ENCODE measurements at places on chromosomes 3 and 15.

DNA sequence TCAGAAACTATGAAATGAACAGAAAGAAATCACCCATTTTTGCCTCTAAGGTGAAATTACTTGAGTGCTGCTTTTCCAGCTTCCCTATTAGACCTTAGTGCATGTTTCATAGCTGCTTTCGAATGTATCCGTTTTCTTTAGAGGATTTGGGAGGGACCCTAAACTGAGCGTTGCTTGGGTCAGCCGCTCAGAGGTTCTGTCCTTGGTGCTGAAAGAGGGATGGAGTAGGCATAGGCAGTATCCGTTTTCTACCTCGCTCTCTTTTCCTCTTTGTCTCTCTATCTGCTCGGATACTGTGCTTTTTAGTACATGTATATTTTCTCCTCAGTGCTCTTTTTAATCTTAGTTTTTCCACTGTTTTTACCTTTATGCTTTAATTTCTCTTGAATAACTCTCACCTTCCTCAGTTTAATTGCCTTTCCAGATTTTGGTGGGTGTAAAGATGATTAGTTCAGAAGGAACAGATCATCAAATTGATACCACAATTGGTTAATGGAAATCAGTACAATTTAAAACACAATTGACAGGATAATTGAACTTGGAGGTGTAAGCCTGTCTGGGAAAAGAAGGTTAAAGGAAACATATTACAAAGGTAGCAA, at the start of gene DRD3:
Gene DRD3 (minus strand): TSS at position 283 of the 599 bp plus-strand sequence. CDS start 7,060 bp downstream, outside the sequence.
- DNase-seq, result no peak

DNA sequence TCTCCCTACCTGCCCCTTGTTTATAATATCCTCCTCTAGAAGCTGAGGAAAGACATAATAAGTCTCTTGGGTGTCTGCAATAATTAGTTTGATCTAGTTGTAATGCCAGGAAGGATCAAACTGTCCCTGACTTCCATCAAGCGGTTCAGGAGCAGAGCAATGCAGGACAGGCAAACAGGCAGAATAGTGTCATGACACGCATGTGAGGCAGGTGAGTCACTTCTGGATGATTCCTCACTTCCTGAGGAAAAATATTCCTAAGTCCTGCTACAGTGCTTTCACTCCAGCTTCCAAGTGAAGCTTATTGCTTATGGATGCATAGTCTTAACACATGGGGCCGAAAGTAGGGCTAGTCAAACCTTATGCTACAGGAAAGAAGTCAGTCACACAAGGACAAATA, 85.8 kb downstream of the GREM1 start:
- DNase-seq, result no peak

DNA sequence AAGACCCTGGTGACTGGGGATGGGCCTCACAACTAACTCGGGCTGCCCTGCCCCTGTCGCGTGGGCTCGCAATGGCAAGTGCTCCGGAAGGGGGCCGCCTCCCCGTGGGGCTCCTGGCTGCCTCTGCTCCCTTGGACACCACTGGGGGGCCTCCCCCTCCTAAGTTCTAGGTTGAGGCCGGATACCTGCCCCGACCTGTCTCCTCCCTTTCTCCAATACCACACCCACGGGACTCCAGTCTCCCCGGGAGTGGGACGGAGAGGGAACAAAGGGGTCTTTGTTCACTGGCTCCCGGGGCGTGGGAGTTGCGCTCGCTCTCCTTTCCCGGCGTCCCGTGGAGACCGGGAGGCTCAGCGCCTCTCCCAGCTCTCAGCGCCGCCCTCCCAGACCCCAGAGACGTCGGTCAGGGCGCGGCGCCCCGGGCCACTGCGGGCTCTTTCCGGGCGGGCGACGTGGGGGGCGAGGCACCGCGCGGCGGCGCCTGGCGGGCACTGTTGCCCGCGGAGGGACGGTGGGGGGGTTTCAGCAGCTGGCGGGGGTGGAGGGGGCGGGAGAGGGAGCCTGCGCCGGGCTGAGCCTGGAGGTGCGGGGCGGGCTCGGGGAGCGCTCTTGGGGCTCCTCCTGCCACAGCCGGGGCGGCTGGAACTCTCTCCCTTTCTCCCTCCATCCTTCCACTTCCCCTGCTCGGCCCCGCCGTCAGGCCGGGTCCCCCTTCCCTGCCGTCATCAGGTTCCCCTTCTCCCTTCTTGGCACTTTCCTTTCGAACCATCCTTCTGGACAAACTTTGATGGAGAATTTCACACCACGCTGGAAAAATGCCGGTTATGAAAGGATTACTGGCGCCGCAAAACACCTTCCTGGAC, at the start of gene KCNH8:
Gene KCNH8 (plus strand): TSS at position 606 of the 863 bp plus-strand sequence. CDS start 210 bp downstream, at position 816.
- DNase-seq, result no peak

DNA sequence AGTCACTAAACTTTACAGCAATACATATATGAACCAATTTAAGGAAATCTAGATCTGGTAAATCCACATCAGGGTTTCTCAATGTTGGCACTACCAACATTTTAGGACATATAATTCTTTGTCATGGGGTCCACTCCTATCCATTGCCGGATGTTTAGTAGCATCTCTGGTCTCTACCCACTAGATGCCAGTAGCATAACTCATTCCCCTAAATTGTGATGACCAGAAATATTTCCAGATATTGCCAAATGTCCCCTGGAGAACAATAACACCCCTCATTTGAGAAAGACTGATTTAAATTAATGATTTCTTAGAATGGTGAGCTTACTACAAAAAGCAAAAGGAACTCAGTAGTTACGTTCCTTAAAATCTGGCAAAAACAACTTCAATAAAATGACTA, 23.1 kb upstream of the ANKRD28 start:
- DNase-seq, result no peak

- no peak for DNase-seq
Measured at GRCh38 chr3:143124601-143125520, 5.3 kb downstream of the CHST2 start.

- no peak for DNase-seq
Measured at GRCh38 chr3:140843656-140844055, 98.0 kb upstream of the SLC25A36 start.

DNA sequence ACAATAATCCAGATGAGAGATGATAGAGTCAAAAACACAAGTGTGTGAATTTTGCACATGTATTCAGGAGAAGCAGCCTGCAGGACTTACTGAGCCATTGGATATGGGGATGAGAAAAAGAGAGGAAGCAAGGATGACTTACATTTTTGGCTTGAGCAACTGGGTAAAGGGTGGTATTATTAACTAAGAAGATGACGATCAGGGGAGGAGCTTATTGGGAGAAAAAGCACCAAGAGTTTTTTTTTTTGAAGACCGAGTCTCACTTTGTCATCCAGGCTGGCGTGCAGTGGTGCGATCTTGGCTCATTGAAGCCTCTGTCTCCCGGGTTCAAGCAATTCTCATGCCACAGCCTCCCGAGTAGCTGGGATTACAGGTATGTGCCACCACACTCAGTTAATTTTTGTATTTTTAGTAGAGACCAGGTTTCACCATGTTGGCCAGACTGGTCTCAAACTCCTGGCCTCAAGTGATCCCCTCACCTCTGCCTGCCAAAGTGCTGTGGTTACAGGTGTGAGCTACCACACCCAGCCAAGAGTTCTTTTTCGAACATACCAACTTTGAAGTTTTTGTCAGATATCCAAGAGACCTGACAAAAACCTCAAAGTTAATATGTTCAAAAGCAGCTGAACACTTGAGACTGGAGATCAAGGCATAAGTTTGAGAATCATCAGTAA, 14.8 kb upstream of the SH3BP5 start:
- no peak for DNase-seq

GRCh38 chr3:86547692-86548091, 443.3 kb downstream of the VGLL3 start:
- DNase-seq, result no peak

DNA sequence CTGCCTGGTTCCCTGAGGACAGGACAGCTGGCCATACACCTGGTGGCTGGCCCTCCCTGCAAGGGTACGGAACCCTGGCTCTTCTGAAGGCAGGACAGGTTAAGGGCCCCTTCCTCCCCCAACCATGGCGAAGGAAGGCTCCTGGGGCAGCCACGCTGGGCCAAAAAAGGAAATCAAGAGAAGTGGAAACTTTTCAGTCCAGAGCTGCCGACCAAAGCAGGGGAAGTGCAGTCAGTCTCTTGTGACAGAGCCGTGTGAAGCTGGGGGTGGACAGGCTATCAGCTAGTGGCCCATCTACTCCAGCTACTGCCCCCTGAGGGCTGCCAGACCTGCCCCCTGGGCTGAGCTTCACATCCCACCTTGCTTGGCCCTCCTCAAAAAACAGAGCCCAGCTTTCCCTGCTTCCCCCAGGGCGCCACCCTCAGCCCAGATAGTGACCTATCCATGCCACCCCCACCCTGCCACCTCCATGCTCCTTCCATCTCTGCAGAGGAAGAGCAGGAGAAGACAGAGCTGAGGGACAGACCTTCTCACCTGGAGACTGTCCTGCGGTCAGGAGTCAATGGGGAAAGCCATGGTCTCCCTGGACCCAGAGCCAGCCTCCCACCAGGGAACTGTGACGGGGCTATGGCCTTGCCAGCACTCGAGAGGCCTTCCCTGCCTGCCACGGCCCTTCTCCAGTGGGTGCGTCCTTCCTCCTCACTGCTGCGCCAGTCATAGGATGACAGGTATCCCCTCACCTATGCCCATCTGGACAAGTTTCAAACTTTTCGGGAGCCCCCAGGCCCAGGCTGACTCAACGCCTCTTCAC, 4.6 kb downstream of the SEMA7A start:
- DNase-seq, result no peak

DNA sequence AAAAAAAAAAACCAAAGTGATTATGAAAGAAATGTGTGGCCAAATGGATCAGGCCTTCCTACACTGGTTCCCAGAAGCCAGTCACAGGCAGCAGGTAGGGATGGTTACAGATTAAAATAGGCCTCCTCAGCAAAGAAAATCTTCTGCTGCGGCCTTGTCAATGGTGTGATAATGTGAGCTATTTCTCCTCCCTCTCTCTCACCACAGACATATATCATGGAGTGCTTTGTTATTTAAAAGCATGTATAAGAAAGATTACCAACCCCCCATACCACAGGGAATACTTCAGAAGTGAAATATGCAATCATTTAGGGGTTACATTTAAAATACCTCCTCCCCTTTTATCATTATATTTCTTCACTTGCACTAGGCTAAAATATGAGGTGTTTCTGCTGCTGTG, 32.2 kb upstream of the LRTM1 start:
- no peak for DNase-seq

- DNase-seq, result no peak
Measured at GRCh38 chr3:197408177-197408957, 110.0 kb upstream of the DLG1 start.

- no peak for DNase-seq
Measured at GRCh38 chr3:94776401-94776915, 713.6 kb downstream of the NSUN3 start.

- no peak for DNase-seq
Measured at GRCh38 chr3:128623762-128624176, 26.8 kb downstream of the RPN1 start.

GRCh38 chr3:173761161-173761560, 363.6 kb downstream of the NLGN1 start:
- no peak for DNase-seq

- no peak for DNase-seq
Measured at GRCh38 chr15:25890529-25890928, 27.4 kb upstream of the ATP10A start.

GRCh38 chr3:108412121-108412750, 98.2 kb downstream of the MYH15 start:
- no peak for DNase-seq

DNA sequence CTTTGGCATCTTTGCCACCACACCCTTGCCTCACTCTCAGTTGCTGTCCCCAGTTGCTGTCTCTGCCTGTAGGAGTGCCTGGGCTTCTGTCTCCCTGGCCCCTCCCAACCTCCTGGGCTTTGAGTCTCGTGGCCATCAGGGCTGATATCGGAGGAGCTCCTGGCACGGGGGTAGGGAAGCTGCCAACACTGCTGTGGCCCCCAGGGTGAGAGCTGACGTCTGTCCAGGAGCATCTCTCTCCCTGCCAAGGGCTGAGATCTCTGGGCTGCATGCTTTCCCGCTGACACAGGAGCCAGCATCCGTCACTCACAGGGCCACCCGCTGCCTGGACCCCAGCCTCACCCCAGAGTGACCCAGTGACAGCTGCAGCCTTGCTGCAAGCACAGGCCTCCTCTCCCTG, 47.4 kb downstream of the EXOG start:
- no peak for DNase-seq

DNA sequence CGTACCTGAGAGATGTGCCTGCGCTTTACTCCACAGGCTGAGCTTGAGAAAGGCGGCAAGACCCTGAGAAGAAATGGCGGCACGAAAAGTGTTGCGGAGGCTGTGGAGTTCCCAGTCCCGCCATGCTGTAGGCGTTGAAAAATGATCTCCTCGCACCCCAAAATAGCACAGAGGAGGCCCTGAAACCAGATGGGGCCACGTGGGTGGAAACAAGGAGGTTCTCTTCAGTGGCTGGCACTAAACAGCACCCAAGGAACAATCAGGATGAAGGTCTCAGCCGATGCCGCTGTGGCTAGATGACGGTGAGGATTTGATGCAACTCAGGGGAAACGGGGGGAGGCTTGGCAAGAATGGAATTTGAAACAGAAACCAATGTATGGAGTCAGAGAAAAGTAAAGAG, 57.3 kb downstream of the TMEM212 start:
- DNase-seq, result no peak

DNA sequence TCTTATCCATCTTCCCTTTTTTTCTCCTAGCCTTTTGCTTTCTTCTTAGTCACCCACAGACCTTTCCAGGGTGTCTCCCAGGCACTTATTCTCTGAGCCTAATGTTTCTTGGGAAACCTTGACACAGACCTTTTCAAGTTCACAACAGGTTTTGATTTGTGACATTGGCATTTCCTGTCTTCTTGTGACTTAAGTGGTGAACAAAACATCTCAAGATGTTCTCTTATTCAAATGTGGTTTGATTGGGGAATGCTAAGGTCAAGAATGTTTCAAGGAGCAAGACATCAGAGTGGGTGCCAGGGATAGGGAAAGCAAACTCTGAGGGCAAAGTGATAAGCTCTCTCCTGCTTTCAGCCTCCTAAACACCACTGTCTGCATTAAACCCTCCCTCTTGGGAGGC, 68.2 kb upstream of the GSK3B start:
- DNase-seq, result no peak

DNA sequence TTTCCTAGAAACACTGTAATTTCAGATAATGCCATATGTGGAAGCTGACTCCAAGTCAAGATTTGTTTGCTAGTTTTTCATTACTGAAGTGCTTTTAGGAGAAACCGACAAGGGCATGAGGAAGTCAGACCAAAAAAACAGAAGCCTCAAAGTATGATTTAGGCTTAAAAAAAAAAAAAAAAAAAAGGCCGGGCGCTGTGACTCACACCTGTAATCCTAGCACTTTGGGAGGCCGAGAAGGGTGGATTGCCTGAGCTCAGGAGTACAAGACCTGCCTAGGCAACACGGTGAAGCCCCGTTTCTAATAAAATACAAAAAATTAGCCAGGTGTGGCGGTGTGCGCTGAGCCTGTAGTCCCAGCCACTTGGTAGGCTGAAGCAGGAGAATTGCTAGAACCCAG, 11.6 kb downstream of the RPL15 start:
- no peak for DNase-seq

DNA sequence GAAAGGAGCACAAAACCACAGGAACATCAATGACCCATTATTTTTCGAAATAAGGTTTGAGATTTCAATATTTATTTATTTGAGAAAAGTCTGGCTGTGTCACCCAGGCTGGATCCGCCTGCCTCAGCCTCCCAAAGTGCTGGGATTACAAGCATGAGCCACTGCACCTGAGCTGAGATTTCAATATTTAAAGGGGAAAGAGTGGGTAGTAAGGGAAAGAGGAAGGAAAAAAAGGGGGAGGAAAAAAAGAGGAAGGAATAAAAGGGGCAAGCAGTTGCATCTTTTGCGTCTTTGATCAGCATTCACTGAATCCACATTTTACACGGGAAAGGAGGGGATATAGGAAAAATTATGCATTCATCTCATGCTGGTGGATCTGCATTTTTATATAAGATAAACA, 47.4 kb downstream of the ERICH6 start:
- DNase-seq, result no peak

Measured in central memory CD8-positive, alpha-beta T cell (primary cell).